Muscle of arm (tissue), 14 donors: ENCODE measurements at places on chromosomes 3 and 15. TPM values are rescaled to one million over a fixed set of nuclear protein-coding genes. Genes with fewer than 3 reads are reported as not detected.

DNA sequence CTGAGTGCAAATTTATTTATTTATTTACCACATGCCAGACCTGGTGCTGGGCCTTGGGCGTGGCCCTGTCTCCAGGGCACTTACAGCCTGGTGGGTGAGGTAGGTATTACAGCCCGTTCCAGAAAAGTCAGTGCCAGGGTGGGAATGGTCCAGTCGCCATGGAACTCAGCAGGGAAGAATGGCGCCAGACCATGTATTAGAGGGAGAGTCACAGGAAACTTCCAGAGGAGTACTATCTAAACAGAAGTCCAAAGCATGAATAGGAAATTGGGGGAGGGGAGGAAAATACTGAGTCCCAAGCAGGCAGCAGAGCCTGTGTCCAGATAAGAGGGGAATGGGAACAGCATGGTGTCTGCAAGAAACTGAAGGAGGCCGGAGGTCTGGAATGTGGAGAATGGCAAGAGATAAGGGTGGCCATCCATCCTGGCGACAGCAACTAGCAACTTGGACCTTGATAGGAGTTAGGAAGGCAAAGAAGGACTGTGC is 27.0 kb downstream of the SH3BP5 start:
- no peak for DNase-seq

GRCh38 chr3:133089906-133090485 is 51.8 kb downstream of the TMEM108 start:
- DNase-seq: no peak

The SLC22A14 gene
- 0.12 TPM for polyA plus RNA-seq

DNA sequence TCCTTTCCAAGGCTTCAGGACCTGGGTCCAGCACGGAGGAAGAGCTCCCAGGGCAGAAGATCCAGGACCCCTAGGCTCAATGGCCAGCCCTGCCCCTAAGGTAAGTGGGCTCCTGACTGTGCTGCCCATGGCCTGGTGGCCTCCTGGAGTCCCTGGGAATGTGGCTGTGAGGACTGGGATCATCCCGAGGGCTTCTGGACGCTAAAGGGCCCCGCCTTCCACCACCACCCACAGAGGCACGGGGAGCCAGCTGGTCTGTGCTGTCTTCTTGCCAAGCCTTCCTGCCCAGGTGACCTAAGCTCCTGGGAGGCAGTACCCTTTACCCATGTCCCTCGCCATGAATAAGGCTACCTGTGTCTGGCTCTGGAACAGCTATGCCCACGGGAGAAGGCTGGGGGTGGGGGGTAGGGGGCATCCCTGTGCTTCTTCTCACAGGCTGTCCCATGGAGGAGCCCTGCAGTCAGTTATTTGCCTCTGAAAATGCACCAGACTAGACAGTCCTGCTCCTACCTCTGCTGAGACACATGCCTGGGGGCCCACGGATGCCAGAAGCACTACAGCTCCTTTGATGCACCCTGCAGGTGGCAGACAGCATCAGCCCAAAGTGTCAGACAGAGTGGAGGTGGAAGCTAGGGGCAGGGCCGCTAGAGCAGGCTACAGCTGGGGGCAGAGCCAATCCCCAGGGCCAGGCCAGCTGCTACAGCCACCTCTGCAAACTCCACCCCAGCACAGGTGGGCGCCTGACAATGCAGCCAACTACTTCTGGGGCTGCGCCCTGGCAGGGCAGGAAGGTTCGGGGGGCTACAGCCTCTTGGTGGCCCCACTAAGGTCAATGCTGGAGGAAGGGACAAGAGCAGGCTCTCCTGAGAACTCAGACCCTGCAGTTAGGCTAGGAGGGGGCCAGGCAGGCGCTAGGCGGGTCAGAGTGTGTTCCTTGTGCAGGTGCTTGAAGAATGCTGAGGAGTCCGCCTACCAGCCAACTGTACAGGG is 90.9 kb downstream of the SEC22A start:
- DNase-seq: no peak

DNA sequence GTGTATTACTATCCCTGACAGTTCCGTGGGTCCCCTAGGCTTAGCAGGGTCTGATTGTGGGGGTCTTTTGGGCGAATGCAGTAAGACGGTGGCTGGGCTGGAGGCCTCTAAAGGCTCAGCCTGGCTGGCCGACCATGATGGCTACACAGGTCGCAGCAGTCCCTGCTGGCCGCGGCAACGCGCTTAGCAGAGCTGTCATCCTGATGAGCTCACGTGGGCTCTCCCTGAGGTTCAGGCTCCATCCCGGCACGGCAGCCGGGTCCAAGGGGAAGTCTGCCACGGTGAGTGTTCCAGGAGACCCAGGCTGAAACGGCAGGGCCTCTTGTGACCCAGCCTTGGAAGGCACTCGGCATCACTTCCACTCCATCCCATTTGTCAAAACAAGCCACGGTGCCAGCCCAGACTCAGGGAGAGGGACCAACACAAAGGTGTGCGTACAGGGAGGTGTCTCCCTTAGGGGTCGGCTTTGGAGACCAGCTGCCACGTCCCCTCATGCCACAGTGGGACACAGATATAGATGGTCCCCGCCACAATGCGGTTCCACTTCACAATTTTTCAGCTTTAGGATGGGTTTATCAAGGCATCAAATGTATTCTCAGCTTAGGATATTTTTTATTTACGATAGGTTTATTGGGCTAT is 101.8 kb downstream of the XXYLT1 start:
- DNase-seq: no peak
